RWPE2 (cell line): ENCODE measurements at places on chromosomes 12 and 14.

DNA sequence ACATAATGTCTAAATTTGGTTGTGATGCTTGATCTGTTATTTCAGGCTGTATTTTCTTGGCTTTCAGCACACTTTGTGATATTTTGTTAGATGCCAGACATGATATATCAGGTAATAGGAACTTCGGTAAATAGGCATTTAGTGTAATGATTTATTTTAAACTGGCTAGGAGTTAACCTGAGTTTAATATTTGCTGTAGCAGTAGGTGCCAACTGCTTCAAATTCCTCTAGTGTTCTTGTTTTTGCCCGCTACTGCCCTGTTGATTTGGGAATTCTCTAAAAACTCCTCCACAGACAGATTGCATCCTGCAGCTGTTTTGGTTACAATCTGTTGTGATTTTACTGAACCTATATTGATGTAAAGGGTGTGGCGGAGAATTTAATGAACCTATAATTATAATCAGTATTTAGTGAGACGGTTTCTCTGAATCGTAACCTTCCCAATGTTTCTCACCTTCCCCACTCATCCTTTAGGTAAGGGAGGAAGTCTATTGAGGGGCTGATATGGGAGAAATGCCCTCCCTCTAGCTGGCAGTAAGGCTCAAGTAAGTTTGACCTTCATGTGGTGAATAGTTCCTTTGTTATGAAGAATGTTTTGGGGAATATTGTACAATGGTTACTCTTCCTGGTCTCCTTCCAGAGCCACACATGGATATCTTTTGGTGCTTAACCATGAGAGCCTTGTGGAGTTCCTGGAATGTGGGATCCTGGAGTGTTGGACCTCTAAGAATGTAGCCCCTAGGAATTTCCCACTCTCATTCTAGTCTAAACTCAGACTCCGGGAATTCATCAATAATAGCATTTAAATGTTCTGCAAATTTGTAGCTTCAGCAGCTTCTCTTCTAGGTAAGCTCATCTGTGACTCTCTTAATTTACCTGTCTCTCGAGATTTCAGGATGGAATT is 634.1 kb downstream of the FSCB start:
- DNase-seq: no peak

- no peak for DNase-seq
These were observed 2.6 kb upstream of the OR6J1 start for GRCh38 chr14:22646570-22647254.

DNA sequence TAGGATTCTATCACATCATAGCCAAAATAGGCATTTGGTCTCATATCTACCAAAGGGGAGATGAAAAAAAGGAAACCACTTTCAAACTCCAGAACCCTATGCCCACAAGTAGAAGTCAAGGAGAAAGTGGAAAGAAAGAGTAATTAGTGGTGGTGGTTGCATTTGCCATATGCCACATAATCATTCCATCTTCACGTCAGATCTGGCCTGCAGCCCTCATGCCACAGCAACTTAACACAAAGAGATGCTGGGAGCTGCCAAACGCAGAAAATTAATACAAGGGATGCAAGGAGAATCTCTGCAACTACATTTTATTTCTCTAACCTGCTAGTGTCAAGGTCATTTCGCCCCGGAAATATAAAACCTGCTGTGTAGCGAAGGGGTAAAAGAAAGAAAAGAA is 148.6 kb upstream of the FOXN3 start:
- no peak for DNase-seq

GRCh38 chr12:97716356-97716755 is 253.8 kb downstream of the RMST start:
- no peak for DNase-seq
